ENCODE measurements at places on chromosomes 13 and 19.
A peak's percentile ranks its signal among the peaks of the same experiment; 100 is the strongest.

GRCh38 chr13:21175656-21176214 lies 617 bp downstream of the SKA3 start:
- no peak for DNase-seq

GRCh38 chr19:58477871-58478270 lies 1.7 kb downstream of the ZNF446 start:
- no peak for DNase-seq

- no peak for DNase-seq
Observed at GRCh38 chr13:29266756-29267733, 328.4 kb downstream of the SLC7A1 start.

- DNase-seq = no peak
Observed at GRCh38 chr13:20867408-20867807, 35.1 kb downstream of the XPO4 start.

GRCh38 chr13:103067751-103068555 lies 1.7 kb upstream of the SLC10A2 start:
- no peak for DNase-seq

DNA sequence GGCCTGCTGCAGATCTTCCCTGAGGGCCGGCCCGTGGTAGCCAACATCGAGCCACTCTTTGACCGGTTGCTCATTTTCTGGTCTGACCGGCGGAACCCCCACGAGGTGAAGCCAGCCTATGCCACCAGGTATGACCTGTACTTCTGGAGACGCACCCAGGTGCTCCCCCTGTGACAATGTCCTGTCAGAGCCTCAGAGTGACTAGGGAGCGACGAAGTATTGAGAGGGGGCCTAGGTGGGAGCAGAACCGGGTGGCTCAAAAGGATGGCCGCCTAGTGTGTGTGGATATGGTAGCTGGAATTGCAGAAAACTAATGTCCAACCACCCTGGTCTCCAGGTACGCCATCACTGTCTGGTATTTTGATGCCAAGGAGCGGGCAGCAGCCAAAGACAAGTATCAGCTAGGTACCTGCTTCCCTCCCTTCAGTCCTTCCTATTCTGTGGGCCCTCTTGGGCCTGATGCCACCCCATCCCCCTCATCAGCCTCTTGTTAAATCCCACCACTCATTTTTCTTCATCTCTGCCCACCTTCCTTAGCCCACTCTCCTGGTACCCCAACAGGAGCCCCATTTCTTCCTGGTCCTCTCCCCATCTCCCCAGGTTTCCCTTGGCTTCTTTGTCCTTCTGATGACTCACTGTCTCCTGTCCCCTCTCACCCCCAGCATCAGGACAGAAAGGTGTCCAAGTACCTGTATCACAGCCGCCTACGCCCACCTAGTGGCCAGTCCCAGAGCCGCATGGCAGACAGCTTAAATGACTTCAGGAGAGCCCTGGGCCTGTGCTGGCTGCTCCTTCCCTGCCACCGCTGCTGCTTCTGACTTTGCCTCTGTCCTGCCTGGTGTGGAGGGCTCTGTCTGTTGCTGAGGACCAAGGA lies 8.4 kb downstream of the EGLN2 start:
- DNase-seq = no peak

DNA sequence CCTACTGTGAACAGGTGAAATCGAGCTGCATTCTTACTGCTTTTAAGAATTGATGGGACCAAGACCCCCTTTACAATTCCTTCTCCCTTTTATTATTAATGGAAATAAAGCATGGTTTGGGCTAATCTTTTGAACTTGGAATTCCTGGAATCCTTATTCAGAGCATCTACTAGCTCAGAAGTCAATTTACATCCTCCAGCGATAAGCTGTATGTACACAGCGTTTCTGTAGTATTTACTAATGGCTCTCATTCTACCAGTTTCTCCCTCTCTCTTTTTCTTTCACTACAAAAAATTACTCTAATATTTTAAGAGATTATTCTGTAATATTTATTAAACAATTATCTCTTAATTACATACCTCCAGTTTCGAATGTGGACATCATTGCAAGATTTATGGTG lies 31.5 kb downstream of the FREM2 start:
- DNase-seq = no peak

GRCh38 chr19:37979547-37980082 lies 72.6 kb downstream of the SIPA1L3 start:
- peak; percentile 18 for DNase-seq

GRCh38 chr13:80923907-80924306 lies 583.0 kb upstream of the SPRY2 start:
- DNase-seq = no peak

DNA sequence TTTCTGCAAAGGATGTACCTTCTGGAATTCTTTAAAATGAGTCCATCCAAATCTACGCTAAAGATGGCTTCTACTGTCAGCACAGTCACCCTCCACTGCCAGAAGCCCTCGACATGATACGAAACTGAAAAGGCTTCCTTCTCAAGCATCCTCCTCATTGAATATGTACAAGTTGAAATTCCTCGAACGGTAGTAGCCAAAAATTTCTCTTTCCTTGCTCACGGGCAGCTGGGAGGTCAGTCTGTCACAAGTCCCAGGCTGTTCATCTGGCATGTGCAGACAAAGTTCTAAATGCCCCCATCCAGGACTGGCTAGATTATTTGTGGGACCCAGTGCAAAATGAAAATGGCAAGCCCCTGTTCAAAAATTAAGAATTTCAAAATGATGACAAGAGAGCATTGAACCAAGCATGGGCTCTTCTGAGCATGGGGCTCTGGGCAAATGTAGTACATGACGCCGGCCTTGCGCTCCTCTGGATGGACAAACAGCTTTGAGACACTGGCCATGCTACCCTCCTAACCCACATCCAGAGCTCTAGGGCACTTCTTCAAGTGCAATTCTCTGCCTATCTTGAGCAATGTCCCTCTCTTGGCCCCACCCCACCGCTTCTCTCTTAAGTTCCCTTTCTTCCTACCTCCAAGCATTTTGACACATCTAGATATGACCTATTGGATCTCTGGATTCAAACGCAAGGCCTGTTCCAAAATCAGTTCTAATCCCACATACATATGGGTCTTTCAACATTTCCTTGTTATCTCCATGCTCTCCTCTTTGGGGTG lies 78.9 kb upstream of the FLT1 start:
- no peak for DNase-seq

- DNase-seq = no peak
Observed at GRCh38 chr19:46608178-46608577, 7.0 kb downstream of the CALM3 start.

DNA sequence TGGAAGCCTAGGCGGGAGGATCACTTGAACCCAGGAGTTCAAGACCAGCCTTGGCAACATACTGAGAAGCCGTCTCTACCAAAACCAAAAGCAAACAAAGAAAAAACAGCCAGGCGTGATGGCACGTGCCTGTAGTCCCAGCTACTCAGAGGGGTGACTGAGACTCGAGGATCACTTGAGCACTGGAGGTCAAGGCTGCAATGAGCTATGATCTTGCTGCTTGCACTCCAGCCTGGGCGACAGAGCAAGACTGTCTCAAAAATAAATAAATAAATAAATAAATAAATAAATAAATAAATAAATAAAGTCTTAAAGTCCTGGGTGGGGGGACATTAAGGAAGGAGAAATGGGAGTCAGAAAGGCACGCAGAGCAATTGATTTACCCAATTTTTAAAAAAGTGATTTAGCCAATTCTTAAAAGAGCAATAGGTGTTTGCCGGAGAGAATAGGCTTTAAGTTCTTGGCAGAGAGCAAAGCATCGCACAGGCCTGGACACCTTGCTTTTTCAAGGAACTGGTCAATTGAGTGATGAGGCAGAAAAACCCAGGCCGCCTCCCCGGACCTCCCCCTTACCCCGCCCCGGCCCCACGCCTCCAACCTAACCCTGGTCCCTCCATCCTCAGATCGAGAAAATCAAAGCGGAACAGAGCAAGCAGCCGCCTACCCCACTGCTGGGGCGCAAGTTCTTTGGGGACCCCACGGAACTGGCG lies 9.5 kb upstream of the SHKBP1 start:
- no peak for DNase-seq

DNA sequence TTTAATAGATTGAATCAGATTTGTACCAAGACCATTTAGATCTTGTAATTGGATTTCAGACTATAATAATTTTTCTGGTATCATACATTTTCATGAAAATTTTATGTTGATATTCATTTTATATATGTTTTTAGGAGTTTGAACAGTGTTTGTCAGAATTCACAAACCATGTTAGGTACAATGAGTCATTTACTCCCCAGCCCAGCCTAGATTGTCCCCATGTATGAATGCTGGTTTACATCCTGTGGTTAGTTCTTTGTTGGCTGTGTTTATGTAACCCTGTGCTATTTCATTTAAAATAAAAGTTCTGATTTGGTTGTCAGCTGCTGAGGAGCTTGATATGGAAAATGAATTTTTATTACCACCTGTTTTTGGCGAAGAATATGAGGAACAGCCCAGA lies 96.7 kb downstream of the GJA3 start:
- DNase-seq = no peak

GRCh38 chr13:31435536-31435935 lies 235.8 kb downstream of the B3GLCT start:
- no peak for DNase-seq

DNA sequence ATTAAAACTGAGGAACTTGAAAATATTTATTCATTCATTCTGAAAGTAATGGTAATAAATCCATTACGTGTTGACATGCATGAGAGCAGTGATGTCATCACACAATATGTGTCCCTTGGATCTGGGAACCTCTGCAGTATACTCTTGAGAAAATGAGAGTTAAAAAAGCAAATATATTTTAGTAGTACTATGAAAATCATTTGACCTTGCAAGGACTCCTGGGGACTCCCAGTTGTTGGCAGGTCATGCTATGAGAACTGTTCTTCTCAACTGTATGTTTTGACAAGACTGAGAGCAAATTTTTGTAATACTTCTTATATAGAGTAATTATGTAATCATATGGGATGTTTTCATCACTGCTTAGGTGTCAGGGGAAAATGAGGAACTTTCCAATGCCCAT lies 249.4 kb downstream of the PCCA start:
- no peak for DNase-seq

GRCh38 chr19:49491804-49492572 lies 4.2 kb upstream of the RPS11 start:
- DNase-seq = no peak

- no peak for DNase-seq
Observed at GRCh38 chr19:5466814-5467291, 11.6 kb downstream of the ZNRF4 start.

- DNase-seq = no peak
Observed at GRCh38 chr19:17127671-17128070, 52.1 kb downstream of the MYO9B start.

DNA sequence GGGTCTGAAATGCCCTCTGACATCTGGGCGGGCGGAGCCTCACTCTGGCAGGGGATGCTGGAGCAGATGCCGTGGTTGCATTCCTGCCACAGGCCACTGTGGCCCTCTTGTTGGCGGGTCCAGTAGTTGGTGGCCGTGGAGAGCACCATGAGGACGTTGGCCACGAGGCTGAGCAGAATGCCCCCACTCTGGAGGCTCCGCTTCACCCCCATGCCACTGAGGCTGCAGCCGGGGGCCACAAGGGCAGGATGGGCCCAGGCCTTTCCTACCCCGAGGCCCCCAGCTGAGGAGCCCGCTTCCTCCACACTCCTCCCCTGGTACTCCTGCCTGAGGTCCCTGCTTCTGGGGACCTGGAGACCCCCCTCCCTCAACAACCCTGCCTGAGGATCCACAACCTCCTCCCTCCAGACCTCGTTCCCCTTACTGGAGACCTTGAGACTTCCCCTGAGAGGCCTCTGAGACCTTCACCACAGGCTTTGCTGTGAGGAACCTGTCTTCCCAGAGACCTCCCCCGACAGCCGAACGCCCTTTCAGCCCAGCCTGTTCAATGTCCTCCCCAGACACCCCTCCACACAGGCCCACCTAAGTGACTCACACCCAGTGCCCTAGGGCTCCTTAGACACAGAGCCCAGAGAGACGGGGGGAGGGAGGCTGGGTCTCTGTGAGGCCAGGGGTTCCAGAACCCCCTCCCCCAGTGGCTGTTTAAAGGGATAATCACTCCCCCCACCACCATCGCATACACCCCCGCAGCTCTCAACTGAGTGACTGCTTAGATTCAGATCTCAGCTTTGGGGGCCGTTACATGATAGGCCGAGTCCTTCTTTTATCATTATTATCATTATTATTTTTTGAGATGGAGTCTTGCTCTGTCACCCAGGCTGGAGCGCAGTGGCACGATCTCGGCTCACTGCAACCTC lies at the start of gene CLDND2:
Gene CLDND2 (minus strand): TSS at position 638 of the 917 bp plus-strand sequence. CDS start 426 bp downstream, at position 212.
- DNase-seq = no peak

- DNase-seq = no peak
Observed at GRCh38 chr19:38183251-38183897, 40.6 kb downstream of the DPF1 start.

GRCh38 chr13:110637747-110638146 lies 22.4 kb downstream of the NAXD start:
- peak; percentile 82 for DNase-seq

GRCh38 chr19:51493776-51494175 lies 7.8 kb downstream of the SIGLEC12 start:
- no peak for DNase-seq

- no peak for DNase-seq
Observed at GRCh38 chr19:21492947-21493906, 12.2 kb upstream of the ZNF429 start.

DNA sequence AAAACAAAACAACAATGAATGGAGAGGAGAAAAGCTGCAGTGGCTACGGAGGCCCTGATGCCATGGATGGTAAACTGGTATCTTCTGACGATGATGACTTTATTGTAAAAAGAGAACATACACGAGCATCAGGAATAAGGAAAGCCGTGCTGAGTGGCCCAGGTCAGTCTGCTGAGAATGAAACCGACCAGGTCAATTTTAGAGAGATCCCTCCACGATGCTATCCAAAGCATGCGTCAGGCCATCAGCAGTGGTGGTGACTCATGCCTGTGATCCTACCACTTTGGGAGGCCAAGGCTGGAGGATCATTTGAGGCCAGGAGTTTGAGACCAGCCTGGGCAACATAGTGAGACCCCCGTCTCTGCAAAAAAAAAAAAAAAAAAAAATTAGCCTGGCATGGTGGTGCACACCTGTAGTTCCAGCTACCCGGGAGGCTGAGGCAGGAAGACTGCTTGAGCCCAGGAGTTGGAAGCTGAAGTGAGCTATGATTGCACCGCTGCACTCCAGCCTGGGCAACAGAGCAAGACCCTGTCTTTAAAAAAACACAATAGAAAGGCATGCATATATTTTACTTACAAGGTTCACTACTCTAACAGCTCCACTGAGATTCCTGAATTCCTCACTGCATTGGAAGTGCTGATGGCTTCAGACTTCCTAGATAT lies 62.3 kb downstream of the GADD45B start:
- no peak for DNase-seq

Data from NCI-H510A (cell line).